ENCODE measurements at places on chromosomes 3 and 15. TPM values are rescaled to one million over a fixed set of nuclear protein-coding genes. Genes with fewer than 3 reads are reported as not detected.
A peak's percentile ranks its signal among the peaks of the same experiment; 100 is the strongest.

- DNase-seq, result no peak
Measured at GRCh38 chr3:98243843-98244242, 20.2 kb upstream of the OR5H6 start.

Gene GHSR
- total RNA-seq, result 0.40 TPM

DNA sequence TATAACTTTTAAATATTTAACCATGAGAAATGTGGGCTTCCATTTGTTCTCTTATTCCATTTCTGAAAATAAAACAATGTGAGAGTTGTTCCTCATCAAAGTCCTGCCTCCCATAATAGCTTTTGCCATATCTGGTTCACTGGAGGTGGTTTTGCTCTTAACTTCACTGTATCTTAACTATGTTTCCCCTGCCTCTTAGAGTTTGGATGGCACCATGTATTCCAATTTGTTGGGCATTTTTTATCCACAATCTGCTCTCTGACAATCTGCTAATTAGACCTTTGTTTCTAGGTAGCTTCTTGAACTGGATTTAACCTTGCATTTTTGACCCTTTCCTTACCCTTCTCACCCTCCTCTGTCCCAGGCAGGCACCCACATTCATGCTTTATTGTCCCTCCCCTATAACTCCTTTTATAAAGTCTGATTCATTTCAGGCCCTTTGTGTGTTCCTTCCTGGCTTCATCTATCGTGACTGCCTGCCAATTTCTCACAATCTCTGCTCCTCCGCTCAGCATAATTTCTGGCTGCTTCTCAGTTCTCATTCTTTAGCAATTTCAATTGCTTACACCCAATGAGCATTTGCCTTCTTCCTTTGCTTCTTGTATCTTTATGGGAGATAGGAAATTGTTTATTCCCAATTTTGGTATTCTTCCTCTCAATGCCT, 144.2 kb upstream of the ARHGEF26 start:
- peak; percentile 37 for DNase-seq

GRCh38 chr3:140530603-140531002, 147.3 kb upstream of the TRIM42 start:
- no peak for DNase-seq

- no peak for DNase-seq
Measured at GRCh38 chr3:36372534-36372935, 7.8 kb upstream of the STAC start.

DNA sequence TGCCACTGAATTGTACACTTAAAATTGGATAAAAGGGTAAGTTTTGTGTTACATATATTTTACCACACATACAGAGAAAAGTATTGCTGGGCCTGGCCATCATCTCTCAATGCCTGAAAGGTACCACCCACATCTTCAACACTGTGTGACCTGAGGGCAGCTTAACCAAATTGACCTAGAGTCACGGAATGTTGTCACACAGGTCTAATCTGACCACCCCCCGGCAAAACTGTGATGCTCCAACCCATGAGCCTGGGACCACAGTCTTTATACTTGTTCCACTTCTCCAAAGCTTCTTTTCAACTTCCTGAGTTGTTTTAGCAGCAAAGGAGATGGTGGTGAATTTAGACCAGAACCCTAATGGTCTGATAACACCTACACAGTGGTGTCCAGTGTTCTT, 210.3 kb upstream of the TPM1 start:
- DNase-seq, result no peak

Gene PLAAT1
- total RNA-seq, result 9.3 TPM

DNA sequence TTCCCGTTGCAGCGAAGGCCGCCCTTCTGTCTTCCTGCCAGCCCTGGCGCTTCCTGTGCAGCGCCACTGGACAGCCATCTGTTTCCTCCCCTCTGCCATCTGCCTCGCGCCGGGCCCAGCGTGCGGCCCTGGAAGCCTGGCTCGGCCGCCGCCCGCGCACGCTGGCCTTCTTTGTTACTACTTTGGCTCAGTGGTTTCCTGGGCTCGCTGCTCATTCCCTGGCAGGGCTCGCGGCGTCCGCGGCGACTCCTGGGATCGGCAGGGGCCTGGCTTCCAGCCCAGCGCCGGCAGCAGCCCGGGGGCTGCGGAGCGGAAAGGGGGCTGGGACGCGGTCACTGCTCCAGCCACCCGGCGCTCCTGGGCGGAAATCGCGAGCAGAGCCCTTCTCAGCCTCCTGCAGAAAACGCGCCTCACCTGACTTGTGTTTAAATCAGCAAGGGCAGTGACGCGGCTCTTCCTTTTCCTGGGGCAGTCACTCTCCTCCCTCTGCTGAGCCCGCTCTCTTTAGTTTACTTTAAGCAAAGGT, 10.0 kb downstream of the CMTM7 start:
- peak; percentile 77 for DNase-seq

DNA sequence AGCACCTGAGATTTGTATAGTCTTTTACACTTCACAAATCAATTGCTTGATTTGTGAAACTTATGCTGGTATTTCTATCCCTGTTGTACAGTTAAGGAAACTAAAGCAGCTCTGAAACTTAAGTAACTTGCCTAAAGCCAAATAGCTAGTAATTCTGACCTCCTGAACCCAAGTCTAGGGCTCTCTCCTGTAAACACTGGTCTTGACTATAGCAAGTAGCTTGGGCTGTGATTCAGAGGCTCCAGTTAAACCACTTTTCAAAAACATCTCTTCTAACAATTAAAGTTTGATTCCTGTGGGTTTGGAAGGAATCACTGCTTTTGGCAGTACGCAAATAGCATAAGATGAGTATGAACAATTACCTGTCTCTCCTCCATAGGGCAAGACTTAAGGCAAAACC, 18.5 kb upstream of the CMTM8 start:
- DNase-seq, result no peak

Measured in spinal cord (tissue), 10 donors.